A549 treated with GW870086 at 1 μM for 4 hours (cell line): ENCODE measurements at places on chromosomes 13 and 19. TPM values are rescaled to one million over a fixed set of nuclear protein-coding genes. Genes with fewer than 3 reads are reported as not detected.

Gene CCDC8
- total RNA-seq, result not detected in 5 replicates

Gene SIGLEC12
- not detected in 5 replicates for total RNA-seq

Gene AMH
- total RNA-seq, result 7.4 to 17.2 TPM (median 15.2 TPM) in 5 replicates

Gene CYP4F3
- 2.3 to 3.9 TPM (median 3.4 TPM) in 5 replicates for total RNA-seq

Gene C19orf12
- total RNA-seq, result 40.1 to 52.2 TPM (median 49.9 TPM) in 5 replicates

Gene ADAMTS10
- total RNA-seq, result 8.8 to 15.2 TPM (median 12.9 TPM) in 5 replicates

Gene SPHK2
- total RNA-seq, result 12.0 to 16.9 TPM (median 13.6 TPM) in 5 replicates

Gene SYCN
- not detected in 5 replicates for total RNA-seq

Gene RNF113B
- not detected in 5 replicates for total RNA-seq

Gene RAB3A
- total RNA-seq, result 0.55 to 1.1 TPM (median 0.61 TPM) in 5 replicates

Gene ICAM3
- total RNA-seq, result 6.4 to 10.8 TPM (median 8.0 TPM) in 5 replicates

Gene PSG11
- not detected in 5 replicates for total RNA-seq

Gene ZNF418
- 0.70 to 1.8 TPM (median 1.1 TPM) in 5 replicates for total RNA-seq

Gene CPAMD8
- 0.07 to 0.27 TPM (median 0.09 TPM) in 4 of 5 replicates, not detected in the other for total RNA-seq

Gene ZNF284
- 0.38 to 0.61 TPM (median 0.42 TPM) in 5 replicates for total RNA-seq

Gene ZNF471
- total RNA-seq, result 0.02 to 0.03 TPM (median 0.03 TPM) in 4 of 5 replicates, not detected in the other

Gene TRIP10
- 82.8 to 99.1 TPM (median 95.1 TPM) in 5 replicates for total RNA-seq

Gene F2RL3
- not detected in 5 replicates for total RNA-seq

Gene OR7D2
- total RNA-seq, result not detected in 5 replicates

Gene SIGLEC8
- total RNA-seq, result not detected in 5 replicates

Gene ZNF628
- 4.5 to 7.2 TPM (median 6.7 TPM) in 5 replicates for total RNA-seq

Gene C13orf42
- total RNA-seq, result not detected in 5 replicates

Gene CDX2
- total RNA-seq, result 0.53 to 1.2 TPM (median 0.96 TPM) in 5 replicates

Gene ZC3H4
- total RNA-seq, result 19.7 to 23.0 TPM (median 20.4 TPM) in 5 replicates

Gene TMPRSS9
- 0.03 to 0.42 TPM in 2 of 5 replicates, not detected in the others for total RNA-seq

Gene CSNK1A1L
- total RNA-seq, result not detected in 5 replicates
